ENCODE measurements at places on chromosomes 7 and 10.

GRCh38 chr7:27842094-27842692 lies 102.2 kb downstream of the TAX1BP1 start:
- DNase-seq, result no peak

GRCh38 chr7:113128031-113128430 lies 9.7 kb upstream of the SMIM30 start:
- no peak for DNase-seq

- no peak for DNase-seq
Measured at GRCh38 chr7:75739796-75740672, 1.3 kb upstream of the HIP1 start.

- DNase-seq, result no peak
Measured at GRCh38 chr7:100682228-100682741, 8.7 kb downstream of the GNB2 start.
